ENCODE measurements at places on chromosomes 13 and 19.

GRCh38 chr19:38076337-38076736, 147.7 kb downstream of the DPF1 start:
- DNase-seq = no peak

DNA sequence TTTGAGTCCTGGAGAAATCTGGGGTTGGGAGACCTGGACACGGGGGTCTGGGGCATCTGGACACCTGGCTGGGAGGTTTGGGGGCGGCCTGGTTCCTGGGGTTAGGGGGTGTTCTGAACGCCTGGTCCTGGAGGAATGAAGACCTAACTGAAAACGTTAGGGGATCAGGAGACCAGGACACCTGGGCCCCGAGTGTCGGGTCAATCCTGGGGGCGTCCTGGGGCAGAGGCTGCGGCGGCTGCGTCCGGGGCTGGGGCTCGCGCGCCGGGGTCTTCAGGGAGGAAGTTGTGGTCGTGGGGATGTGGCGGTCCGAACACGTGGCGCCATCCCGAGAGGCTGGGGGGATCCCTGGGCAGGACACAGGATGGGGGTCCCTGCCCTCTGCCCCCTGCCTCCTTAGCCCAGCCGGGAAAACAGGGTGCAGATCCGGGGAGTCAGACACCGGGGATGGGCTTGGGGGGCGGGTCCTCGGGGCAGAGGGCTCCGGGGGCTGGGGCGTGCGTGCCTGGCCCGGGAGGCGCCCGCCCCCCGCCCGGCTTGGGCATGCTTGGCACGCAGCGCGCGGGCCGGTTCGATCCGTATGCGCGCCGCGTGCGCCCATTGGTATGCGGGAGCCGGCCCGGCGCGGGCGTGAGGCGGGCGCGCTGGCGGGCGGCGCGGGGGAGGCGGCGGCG, 632 bp downstream of the NPAS1 start:
- no peak for DNase-seq

DNA sequence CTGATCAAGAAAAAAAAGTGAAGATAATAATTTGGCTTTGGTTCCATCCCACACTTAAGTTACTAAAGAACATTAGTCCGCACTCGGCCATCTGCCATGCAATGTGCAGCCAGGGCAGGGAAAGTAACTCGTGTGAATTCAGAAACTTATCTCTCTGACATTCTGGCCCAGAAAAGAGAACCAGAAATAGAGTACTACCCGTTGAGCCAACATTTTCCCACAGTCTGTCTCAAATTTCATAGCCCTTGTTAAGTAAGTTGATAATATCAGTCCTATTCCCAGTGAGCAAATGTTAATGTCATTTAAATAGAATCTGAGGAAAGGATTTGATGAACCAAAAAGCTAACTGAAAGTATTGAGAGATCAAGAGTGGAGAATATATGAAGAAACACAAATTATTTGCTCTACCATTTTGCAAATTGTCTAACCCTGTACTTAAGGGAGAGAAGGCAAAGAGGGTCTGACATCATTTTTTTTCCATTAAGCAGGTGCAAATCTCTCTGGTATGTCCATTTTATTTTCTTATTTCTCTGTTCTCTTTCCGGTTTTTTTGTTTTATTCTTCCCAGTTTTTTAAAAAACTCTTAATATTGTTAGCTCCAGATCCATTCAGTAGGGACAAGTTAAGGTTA, 156.3 kb downstream of the NDFIP2 start:
- no peak for DNase-seq

GRCh38 chr19:29753190-29753933, 38.3 kb upstream of the C19orf12 start:
- no peak for DNase-seq

DNA sequence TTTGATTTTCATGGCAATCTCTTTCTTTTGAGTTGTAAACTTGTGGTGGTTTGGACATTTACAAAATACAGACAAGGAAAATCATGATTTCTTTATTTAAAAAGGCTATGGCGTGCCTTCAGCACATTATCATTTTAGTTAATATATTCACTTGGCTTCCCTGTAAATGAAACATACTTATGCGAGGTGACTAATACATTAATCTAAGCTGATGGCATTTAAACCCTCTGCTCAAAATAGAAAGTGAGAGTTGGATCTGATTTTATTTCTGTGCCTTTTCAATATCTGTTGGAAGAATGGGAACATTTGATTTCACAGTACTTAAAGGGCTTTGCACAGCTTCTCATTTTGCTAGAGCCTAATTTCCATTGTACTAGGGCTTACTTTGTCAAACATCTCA, 289.8 kb downstream of the MTUS2 start:
- no peak for DNase-seq

- no peak for DNase-seq
Measured at GRCh38 chr13:68174893-68175292, 944.8 kb upstream of the PCDH9 start.

DNA sequence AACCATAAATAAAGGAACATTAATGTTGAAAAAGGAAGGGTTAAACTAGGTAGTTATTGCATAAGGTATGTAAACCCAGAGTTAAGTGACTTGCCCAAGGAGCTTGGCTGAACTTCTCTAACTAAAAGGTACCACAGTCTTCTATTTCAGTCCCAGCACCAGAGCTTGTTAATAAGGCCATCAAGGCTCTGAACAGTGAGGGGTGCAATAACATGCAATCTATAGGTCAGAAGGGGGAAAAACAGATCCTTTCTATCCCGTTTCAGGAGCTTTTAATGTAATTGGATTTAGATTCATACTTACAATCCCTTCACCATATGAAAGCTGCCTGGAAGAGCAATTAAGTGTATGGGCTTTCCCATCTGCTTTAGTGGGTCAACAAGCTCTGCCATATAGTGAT, 441.5 kb upstream of the SPRY2 start:
- DNase-seq = no peak

GRCh38 chr19:38727868-38728660, 16.2 kb downstream of the CAPN12 start:
- no peak for DNase-seq

DNA sequence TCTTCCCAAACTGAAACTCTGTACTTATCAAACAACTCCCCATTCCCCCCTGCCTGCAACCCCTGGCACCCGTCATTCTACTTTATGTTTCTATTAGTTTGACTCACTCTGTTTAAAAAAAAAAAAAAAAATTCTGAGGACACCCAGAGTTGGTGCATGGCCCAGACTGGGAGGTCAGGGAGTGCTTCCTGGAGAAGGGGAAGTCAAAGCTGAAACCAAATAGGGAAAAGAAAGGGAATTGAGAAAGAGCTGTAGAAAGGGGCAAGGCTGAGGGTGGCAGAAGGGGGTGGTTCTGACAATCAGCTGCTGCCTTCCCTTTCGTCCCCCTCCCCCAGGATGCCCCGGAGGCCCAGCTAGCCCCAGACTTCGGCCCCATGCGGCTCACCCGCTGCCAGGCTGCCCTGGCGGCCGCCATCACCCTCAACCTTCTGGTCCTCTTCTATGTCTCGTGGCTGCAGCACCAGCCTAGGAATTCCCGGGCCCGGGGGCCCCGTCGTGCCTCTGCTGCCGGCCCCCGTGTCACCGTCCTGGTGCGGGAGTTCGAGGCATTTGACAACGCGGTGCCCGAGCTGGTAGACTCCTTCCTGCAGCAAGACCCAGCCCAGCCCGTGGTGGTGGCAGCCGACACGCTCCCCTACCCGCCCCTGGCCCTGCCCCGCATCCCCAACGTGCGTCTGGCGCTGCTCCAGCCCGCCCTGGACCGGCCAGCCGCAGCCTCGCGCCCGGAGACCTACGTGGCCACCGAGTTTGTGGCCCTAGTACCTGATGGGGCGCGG, 9.0 kb upstream of the STRN4 start:
- no peak for DNase-seq
